ENCODE measurements at places on chromosomes 16 and 17.

DNA sequence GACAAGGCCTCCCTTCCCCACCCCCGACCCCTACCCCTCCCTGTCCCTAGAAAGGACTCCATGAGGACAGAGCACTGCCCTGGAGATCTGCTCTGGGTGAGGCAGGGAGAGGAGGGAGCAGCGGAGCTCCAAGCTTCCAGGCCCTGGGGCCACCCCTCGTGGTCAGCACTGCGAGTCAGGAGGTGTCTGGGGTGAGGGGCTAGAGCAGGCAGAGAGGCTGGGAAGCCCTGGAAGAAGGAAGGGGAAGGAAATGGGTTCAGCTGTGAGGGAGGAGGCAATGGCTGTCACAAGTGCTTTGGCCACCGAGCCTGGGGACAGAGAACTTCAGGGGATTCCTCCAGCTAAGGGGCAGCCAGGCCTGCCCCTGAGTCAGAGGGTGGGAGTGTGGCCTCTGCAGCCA lies 28.2 kb upstream of the DNAI2 start:
- no peak for DNase-seq

DNA sequence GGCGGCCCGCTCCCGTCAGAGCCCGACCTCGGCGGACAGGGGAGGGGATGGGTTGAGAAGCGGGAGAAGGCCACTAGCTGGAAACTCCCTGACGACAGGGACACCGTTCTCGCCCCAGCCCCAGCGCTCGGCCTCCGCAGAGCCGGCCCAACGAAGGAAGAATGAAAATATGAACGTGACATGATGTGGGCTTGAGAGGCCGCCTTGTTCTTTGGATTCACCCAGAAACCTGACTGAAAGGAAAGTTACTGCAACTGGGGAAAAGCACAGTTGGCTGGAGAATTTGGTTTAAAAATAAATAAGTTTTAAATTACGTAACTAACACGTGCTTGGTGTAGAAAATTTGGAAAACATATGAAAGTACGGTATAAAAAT lies 21.1 kb downstream of the NPTX1 start:
- DNase-seq, result peak; percentile 34

DNA sequence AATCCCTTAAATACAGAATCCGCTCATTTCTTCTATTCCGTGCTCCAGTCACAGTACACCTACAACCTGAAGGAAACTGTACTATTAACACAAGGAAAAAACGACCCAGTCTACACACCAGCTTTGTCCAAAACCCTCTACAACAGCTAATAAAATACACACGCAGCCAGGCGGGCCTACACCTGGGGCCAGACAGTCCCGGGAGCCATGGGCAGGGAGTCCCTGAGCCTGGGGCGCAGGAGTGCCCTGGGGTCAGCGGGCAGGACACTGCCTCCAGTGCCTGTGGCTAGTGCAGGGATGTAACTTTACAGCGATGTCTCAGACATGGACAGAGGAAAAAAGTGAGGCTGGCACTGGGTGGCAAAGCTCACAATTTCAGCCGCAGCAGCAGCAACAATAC lies 28.5 kb downstream of the GNPTG start:
- DNase-seq, result no peak

GRCh38 chr16:22264786-22265185 lies 32.4 kb upstream of the POLR3E start:
- no peak for DNase-seq

DNA sequence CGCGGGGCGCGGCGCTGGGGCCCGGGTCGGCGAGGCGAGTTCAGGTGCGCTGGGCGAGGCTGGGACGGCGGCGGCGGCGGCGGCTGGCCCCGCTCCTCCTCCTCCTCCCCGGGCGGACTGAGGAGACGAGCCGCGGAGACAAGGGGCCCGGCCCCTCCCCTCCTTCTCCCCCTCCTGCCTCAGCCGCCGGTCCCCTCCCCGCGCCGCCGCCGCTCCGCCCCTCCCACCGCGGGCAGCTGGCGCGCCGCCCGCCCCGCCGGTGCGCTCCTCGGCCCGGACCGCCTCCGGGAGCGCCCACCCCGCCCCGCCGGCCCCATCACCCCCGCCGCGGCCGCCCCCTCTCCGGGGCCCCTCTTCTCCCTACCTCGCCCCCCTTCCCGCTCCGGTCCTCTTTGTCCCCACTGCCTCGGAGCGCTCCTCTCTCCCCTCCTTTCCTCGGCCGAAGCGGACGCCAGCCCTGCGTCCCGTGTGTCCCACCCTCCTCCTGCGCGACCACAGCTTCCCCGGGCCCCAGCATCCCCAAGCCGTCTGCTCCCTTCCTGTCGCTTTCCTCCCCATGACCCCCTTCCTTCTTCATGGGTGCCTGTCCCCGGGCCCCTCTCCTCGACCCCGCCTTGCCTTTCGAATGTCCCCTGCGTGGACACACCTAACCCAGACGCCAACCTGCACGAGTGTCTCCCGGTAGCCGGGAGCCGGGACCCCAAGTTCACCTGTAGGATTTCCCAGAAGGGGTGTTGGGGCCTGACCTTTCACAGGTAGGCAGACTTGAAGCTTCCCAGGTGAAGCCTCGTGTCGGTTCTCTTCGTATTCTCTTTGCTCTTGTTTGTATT lies at the start of gene TOX3:
Gene TOX3 (minus strand): TSS at position 140 of the 830 bp plus-strand sequence. CDS start 420 bp downstream, outside the sequence.
- DNase-seq, result no peak

GRCh38 chr17:732902-733720 lies 715 bp downstream of the TLCD3A start:
- no peak for DNase-seq

DNA sequence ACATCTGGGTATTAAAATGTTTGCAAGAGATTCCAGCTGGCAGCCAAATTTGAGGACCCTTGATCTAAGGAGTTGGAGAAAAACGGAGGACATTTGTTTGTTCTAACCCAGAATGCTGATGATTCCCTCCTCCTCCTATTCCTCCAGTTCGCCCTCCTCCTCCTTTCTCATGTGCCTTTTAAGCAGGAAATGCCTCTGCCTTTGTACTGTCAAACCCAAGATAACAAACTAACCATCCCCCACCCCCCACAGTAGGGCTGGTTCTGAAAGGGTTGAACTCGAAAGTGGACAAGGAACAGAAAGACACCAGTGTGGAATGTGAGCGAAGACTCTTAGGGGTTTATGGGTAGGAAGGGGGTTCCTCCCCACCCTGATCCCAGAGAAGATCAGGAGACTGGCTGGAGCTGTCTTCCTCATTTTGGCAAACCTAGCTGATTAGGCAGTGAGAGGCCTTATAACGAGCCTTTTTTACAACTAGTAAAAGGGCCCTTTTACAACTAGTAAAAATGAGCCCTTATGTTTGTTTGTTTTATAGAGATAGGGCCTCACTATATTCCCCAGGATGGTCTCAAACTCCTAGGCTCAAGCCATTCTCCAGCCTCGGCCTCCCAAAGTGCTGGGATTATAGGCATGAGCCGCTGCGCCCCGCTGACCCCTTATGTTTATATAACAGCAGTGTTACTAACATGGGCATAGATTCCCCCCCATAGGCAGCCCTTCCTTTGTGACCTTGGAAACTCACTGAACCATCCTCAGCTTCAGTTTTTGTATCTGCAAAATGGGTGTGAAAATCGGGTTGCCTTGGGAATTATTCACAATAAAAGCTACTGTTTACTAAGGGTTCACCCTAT lies 975 bp downstream of the CHD9 start:
- no peak for DNase-seq

GRCh38 chr16:49644145-49644463 lies 211.8 kb downstream of the ZNF423 start:
- no peak for DNase-seq

GRCh38 chr17:5282642-5283217 lies 646 bp downstream of the RABEP1 start:
- no peak for DNase-seq

GRCh38 chr16:73545290-73545689 lies 497.4 kb upstream of the ZFHX3 start:
- DNase-seq, result no peak

DNA sequence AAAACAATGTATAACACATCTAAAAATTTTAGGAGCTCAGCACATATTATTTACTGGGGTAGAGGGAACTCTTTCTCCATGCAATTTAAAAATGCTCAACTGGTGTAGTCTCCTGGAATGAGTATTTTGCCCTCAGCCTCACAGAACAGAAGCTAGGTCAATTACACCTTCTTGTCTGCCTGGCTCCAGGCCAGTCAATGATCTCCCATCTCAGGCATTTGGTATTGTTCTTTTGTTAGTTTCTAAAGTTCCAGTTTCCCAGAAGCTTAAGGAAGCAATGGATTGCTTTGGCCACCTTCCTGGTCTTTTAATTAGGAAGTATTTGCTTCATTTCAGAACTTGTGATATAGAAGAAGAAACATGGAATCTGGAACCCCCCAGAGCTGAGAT lies 360.3 kb upstream of the ASIC2 start:
- DNase-seq, result no peak

DNA sequence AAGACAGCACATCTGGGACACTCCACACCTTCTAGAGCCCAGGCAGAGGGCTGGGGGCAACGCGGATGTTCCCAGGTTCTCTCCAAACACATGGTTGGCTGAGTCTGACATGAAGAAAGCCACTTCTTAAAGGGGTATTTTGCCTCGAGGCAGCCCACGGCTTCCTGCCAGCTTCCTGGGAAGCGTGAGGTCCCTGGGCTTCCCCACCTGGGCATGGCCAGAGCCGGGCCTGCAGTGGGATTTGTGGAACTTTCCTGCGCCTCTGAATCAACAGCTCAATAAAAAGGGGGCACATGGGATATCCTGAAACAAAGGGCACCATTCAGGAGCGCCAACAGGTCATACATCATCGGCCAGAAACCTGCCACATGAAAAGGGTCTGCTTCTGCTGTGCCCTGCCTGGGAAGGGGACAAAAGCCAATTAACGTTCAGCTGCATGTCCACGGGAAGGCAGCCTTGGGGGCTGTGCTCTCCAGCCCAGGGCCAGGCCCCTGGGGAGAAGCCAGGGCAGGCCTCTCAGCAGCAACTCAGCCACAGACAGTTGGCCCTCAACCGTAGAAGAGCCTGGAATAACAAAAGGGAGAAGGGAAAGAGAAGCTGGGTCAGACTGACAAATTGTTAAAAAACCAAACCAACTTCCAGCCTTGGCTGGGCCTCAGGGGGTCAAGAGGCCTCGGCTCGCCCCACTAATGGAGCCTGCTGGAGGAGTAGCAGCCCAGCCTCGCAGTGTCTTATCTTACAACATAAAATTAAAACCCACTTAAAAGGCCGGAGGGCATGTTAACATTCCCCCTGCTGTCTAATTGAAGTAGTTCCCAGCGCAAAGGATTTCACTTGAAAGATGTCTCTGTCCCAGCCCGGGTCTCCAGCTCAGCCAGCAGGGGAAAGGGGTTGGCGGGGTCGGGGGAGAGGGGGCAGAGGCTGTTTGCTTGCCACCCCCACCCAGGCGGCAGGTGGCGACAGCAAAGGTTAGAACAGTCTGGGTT lies 34.2 kb downstream of the TBX4 start:
- DNase-seq, result no peak

GRCh38 chr17:81388612-81389367 lies 6.5 kb upstream of the BAHCC1 start:
- DNase-seq, result no peak
